NCI-H2227 treated with DMSO at 0.1 percent for 48 hours (cell line): ENCODE measurements at places on chromosomes 5 and 9.

GRCh38 chr5:8114597-8115266 is 245.8 kb downstream of the MTRR start:
- DNase-seq: no peak

DNA sequence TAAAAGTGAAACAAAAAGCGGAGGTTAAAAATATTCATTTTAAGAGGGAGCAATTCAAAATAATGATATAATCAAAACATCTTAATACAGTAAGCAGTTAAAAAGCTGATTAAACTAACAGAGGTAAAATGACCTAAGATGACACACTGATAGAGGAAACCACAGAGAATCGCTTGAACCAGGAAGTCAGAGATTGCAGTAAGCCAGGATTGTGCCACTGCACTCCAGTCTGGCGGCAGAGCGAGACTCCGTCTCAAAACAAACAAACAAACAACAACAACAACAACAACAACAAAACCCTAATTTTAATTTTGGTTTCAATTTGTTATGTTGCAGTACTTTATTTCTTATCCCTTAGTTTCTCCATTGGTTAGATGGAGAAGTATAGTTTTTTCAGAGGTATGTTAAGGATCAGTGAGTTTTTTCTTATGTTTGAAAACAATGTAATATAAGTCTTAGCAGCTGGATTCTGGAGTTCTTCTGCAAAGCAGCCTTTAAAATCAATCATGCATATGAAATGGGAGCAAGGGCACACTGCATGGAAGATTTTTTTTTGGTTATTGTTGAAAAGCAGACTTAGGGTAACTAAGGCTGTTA is 58.5 kb downstream of the MLANA start:
- DNase-seq: no peak

- DNase-seq: no peak
Measured at GRCh38 chr5:93578813-93579691, 2.0 kb downstream of the NR2F1-AS1 start.

DNA sequence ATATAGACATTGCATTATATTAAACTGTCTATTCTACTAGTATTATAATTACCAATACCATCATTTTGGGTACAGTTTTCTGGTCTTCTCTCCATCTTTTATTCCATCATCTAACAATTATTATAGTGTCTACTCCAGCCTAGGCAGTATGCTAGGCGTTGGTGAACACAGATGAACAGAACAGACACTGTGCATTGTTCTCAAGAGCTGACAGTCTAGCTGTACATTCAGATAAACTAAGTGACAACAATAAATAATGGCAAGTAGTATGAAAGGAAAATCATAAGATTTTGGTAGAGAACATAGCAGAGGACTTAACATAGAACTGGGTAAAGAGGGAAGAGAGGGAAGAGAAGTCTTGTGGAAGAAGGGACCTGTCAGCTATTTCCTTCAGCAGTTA is 12.5 kb upstream of the SGCD start:
- DNase-seq: no peak

DNA sequence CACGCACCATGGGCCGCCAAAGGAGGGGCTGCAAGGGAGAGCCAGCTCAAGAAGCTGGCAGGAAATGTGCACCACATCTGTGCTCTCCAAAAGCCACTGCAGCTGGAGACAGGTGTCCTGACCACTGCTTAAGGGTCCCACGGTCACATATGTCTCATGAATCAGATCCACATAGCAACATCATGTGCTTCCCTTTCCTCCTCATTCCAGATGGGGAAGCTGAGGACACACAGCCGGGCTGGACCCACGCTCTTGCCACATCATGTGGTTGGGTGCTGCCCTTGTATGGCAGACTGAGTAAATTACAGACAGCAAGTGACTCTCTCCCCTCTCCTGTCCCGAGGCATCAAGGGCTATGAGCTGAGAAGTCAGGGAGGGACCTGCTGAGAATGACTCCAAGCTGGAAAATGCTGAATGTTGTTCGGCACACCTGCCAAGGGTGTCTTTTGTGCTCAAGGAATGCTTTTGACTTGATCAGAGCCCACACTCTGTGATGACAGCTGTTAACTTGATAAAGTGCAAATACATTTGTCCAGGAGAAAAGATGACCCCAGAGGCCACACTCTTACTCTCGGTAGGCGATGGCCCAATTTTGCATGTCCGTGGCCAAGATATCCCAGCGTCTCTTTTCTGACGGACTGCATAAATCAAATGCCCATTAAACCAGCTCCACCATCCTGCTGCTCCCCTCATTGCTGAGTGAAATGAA is 58.2 kb downstream of the NSUN2 start:
- DNase-seq: no peak

DNA sequence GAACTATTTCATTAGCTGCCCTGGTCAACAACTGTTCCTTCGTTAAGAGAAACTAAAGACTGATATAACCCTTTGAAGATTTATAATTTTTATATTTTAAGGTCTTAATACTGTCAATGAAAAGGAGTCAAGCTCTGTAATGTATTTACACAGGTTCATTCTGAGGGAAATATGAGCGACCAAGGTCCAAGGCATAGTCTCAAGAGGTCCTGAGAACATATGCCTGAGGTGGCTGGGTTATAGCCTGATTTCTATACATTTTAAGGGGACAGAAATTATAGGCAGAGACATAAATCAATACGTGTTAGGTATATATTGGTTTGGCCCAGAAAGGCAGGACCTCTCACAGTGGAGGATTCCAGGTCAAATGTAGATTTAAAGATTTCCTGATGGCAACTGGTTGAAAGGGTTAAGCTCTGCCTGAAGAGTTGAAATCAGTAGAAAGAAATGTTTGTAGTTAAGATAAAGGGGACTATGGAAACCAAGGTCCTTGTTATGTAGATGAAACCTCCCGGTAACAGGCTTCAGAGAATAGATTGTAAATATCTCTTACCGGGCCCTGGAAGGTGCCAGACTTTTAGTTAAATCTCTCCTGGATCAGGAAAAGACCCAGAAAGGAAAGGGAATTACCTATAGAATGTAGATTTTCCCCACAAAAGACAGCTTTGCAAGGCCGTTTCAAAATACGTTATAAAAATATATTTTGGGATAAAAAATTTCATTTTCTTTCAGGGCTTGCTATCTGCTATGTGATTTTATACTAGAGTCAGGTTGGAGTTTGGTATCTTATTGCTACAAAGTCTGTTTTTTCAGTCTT is 107.3 kb upstream of the PRLR start:
- no peak for DNase-seq

DNA sequence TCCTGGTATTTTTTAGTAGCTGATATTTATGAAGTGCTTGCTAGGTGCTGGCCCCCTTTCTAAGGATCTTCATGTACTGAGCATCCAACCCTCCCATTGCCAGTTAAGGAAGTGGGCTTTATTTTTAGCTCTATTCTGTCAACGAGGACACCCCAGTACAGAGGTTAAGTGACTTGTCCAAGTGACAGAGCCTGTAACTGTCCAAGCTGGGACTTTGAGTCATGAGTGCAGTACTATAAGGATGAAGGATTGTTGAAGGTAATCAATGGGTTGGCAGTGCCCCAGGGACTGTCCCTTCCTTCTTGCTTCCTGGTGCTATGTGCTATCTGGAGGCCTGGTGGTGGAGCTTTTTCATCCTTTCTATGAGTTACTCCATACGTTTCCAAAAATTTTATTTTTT is 18.0 kb upstream of the FABP6 start:
- no peak for DNase-seq

GRCh38 chr5:149288436-149288835 is 16.8 kb downstream of the AFAP1L1 start:
- DNase-seq: no peak

- no peak for DNase-seq
Measured at GRCh38 chr9:2425676-2426075, 195.9 kb upstream of the VLDLR start.

DNA sequence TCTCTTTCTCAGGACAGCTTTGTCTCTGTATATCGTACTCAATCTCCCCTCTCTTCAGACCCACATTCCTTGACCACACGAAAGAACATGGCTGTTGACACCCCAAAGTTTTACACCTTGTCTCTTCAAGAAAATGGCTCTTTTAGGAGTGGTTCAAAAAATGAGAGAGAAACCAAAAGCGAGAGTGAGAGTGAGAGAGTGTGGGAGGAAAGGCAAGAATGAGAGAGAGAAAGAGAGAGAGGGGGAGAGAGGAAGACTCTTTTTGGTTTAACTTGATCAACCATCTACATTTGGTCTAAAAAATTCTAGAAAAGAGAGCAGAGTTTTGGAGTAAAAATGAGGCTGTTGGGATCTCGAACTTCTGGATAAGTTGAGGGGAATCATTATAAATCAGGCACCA is 581.8 kb upstream of the WWC1 start:
- DNase-seq: no peak

GRCh38 chr9:121581786-121582600 is 69.4 kb upstream of the DAB2IP start:
- DNase-seq: no peak

- DNase-seq: no peak
Measured at GRCh38 chr5:115430374-115430773, 114.2 kb downstream of the FEM1C start.

DNA sequence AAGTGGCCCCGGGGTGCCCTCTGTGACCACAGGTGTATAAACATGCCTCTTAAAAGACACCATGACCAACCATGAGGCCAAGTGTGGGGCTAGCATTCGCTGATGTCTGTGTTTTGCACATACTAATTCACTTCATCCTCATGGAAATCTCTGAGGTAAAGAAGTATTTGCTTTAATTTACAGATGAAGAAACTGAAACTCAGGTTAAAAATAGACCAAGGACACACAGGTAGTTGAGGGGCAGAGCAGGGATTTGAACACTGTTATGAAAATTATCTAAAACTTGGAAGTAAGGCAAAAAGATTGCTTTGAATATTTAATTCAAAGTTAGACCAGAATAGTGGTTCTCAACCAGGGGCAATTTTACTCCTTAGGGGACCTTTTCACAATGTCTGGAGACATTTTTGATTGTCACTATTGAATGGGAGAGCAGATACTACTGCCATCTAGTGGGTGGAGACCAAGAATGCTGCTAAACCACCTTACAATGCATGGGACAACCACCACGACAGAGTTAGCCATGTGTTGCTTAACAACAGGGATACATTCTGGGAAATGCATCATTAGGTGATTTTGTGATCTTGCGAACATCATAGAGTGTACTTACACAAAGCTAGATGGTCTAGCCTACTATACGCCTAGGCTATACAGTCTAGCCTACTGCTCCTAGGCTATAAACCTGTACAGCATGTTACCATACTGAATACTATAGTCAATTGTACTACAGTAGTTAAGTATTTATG is 8.0 kb upstream of the FXN start:
- DNase-seq: peak; percentile 37

DNA sequence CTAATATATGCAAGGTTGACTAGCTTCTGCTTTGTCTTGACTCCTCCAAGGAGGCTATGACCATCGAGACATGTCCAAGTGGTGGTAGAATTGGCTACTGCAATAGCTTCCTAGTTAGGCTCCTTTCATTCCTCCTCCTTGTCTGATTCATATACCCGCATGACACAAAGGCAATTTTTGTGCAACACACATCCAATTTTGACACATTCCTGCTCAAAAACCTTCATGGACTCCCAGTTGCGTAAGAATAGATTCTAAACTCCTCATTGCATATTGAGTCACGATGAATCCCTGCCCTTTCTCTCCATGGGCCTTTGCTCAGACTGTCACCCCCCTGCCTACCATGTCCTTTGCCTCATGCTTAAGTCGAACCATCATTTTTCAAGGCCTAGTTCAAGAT is 344.5 kb downstream of the ACTL7B start:
- no peak for DNase-seq

DNA sequence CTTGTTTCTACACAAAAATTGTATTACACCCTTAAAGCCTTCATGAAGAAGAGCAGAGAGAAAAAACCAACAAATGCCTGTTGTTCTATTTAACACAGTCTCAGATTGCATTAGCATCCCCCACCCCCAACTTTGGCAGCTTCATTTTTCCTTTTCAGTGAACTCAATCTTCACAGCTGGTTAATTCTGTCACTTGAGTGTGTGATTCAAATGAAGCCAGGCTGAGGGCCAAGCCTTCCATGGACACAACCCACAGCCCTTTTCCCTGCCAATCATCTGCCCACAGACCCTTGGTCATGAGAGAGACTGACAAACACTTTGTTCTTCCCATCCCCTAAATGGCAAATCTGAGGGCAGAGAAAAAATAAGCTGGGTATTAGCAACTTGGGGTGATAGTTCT is 217.5 kb upstream of the NMUR2 start:
- DNase-seq: no peak

GRCh38 chr5:156103155-156103885 is 223.6 kb upstream of the SGCD start:
- no peak for DNase-seq

GRCh38 chr5:121009058-121009457 is 545.0 kb downstream of the PRR16 start:
- DNase-seq: no peak

- no peak for DNase-seq
Measured at GRCh38 chr9:136243631-136244030, 2.0 kb downstream of the QSOX2 start.

- no peak for DNase-seq
Measured at GRCh38 chr9:16171911-16172310, 619.1 kb downstream of the CCDC171 start.

DNA sequence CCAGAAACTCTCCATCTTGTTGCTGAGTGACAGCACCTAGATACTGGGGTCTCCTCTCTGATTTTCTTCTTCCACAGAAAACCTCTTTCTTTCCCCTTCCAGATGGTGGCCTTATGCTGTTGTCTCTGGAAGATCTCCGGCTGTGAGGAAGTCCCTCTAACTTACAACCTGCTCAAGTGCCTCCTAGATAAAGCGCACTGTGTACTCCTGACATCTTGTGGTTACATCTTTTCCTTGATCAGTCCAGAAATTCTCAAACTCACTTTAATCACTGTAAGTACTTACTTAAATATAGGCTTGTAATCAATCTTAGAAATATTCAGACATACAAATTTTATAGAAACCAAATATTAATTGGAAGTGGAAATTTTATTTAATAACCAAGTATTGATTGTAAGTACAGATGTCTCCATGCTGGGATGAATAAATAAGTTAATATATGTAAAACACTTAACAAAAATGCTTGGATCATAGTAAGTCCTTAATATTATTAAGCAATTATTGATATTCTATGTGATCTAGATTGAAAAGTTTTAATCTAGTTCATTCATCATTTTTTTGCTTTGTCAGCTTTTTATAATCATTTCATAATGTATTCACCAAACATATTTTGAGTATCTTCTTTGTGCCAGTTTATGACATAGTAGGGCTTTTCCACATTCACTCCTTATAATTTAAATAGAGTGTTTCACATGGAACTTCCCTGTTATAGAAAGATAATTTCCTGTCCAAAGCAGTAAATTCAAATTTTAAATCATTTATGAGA is 1381.4 kb upstream of the CDH6 start:
- no peak for DNase-seq
